ENCODE measurements at places on chromosomes 6 and 20.

- DNase-seq = no peak
Measured at GRCh38 chr6:134821928-134822864, 127.7 kb downstream of the ALDH8A1 start.

- DNase-seq = no peak
Measured at GRCh38 chr6:47238456-47238995, 71.2 kb downstream of the TNFRSF21 start.

- no peak for DNase-seq
Measured at GRCh38 chr20:10666221-10667076, 7.3 kb downstream of the JAG1 start.

- no peak for DNase-seq
Measured at GRCh38 chr6:24273096-24273870, 84.6 kb downstream of the DCDC2 start.

- no peak for DNase-seq
Measured at GRCh38 chr6:18485660-18486435, 98.7 kb downstream of the RNF144B start.

- DNase-seq = no peak
Measured at GRCh38 chr6:3324262-3324942, 65.7 kb downstream of the PSMG4 start.

- DNase-seq = peak; percentile 15
Measured at GRCh38 chr6:108752733-108753590, 95.3 kb upstream of the ARMC2 start.

DNA sequence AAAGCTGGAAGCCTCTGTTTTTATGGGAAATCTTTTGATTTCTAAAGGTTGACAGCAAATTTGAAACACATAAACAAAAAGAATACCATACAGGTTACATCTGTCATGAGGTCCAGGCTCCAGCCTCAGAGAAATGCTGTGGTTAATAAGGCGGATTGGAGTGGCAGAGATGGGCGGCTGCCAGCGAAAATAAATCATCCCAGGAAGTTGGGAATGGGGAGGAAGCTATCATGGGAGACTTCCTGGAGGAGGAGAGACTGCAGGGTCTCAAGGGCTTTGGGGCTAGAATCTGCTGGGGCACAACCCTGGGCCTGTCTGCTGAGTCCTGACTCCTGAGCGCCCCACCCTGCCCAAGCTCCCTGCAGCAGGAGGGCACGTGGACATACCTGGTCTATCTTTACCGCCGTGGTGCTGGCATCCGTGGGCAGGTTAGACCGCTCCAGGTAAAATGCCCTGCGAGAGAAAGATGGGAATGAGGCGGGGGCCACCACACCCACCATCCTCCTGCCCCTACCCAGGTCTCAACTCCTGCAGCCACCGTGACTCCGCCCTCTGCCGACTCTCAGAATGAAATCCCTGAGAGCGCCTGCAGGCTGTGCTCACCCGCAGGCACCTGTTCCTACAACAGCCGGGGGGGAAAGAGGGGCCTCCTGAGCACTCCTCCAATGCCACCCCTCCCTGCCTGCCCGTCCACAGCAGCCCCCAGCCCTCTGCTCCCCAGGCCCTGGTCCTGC is 197.3 kb downstream of the PREX1 start:
- DNase-seq = no peak

DNA sequence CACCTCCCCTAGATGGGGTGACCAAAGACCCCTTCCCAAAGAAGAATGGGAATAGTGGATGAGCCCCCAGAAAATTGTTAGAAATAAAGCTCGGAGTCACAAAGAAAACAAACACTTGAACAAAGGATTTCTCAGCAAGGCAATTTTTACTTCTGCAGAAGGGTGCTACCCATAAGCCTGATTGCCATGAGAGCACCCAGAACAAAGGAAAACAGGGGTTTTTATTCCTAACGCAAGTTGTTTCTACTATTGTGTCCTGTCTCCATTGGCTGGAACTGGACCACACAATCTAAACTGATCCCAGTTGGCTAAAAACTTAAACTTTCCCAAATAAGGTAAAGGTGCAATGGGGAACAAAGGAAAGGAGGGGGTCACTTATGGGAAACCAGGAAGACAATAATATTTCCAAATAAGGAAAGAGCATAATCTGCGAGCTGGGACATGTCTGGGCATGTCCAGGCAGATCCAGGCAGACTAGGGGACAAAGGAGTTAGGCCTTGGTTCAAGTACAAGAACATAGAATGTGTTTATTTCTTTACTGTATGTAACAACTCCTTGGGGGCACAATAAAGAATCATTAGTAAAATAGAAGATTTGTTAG is 20.0 kb downstream of the HLA-B start:
- no peak for DNase-seq

DNA sequence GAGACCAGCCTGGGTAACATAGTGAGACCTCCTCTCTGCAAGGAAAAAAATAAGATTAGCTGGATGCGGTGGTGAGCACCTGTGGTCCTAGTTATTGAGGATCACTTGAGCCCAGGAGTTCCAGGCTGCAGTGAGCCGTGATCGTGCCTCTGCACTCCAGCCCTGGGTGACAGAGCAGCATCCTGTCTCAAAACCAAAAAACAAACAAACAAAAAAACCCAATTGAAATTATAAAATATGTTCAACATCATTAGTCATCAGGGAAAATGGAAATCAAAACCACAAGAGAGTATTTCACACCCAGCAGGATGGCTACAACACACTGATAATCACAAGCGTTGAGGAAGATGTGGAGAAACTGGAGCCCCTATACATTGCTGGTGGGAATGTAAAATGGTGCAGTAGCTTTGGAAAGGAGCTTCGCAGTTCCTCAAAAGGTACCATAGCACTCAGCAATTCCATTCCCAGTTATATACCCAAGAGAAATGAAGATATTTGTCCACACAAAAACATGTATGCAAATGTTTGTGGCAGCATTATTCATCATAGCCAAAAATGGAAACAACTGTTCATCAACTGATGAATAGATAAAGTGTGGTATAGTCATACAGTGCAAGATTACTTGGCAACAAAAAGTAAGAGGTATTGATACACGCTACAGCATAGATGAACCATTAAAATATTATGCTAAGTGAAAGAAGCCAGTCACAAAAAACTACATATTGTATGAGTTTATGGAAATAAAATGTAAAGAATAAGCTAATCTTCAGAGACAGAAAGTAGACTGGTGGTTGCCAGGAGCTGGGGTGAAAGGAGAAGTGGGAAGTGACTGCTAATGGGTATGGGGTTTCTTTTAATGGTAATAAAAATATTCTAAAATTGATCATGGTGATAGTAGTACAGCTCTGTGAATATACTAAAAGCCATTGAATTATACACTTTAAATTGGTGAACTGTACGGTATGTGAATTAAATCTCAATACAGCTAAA is 38.7 kb upstream of the RIPOR2 start:
- no peak for DNase-seq

DNA sequence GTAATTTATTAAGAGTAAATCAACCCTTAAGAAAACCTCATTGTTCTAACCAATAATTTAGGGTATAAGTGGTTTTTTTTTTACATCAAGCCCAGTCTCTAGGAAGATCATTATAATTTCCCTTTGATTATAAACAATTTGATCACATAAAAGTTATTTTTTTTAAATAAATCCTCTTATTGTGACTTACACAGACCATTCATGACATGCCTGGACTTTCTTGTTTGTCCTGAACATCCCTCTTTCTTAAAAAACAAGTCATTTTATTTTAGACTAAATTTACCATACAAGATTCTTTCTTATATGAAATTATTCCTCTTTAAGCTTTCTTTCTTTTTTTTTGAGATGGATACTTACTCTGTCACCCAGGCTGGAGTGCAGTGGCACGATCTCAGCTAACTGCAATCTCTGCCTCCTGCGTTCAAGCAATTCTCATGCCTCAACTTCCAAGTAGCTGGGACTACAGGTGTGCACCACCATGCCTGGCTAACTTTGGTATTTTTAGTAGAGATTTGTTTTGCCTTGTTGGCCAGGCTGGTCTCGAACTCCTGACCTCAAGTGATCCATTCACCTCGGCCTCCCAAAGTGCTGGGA is 53.6 kb upstream of the AGPAT4 start:
- no peak for DNase-seq

DNA sequence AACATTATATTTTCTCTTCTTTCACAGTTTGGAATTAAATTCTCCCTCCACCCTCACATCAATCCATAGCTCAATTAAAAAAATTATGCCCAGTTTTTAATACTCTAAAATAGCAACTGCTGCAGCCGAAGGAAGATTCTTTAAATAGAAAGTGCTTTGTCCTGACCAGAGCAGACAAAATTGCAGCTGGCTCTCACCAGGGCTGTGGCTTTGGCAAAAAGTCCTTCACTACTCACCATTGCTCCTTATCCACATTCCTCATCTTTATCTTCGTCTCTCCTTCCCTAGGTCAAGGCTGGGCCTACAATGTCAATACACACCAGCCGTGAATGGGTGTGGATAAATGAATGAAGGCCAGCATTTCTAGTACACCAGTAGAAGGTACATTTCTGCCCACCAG is 107.9 kb upstream of the VGLL2 start:
- DNase-seq = no peak

GRCh38 chr6:41449399-41450245 is 96.6 kb upstream of the FOXP4 start:
- no peak for DNase-seq

- DNase-seq = no peak
Measured at GRCh38 chr6:129645830-129646579, 64.0 kb downstream of the ARHGAP18 start.

- DNase-seq = no peak
Measured at GRCh38 chr20:13035399-13036152, 26.8 kb downstream of the SPTLC3 start.

- DNase-seq = no peak
Measured at GRCh38 chr6:36590237-36590636, 3.9 kb upstream of the SRSF3 start.

DNA sequence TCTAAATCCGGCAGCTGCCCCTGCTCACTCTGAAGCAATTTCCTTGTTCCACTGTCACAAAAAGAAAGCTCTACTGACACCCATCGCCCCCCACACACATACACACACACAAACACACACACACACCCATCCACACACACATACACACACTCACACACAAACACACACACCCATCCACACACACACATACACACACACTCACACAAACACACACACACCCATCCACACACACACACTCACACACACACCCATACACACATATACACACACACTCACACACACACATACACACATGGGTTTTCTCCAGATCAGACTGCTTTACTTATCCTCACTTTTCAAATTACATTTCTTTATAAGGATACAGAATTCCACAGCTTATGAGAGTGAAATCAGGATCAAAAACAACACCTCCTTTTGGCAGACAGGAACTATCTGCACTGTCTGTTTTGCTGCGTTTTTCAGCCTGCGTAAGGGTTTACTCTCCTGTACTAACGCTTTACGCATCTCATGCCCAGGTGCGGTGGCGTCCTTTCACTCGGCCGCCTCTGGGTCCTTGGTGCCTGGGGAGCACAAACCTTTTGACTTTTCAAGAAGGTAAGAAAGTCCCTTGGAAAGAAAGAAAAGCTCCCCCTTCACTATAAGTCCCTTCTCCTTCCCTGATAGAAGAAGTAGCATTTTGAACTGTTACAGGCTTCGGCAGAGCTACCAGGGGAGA is 8.0 kb downstream of the DACT2 start:
- DNase-seq = no peak

DNA sequence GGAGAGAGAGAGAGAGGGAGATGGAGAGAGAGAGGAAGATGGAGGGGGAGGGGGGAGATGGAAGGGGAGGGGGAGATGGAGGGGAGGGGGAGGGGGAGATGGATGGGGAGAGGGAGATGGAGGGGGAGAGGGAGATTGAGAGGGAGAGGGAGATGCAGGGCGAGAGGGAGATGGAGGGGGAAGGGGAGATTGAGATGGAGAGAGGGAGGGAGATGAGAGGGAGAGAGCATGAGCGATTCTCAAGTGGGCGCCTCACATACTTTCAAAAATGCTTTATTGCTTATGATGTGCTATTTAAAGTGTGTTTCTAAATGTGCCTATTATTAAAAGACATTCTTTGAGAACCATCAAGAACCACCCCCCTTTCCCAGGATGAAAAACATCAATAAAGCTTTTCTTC is 43.7 kb upstream of the DACT2 start:
- no peak for DNase-seq

GRCh38 chr6:89736893-89737292 is 82.7 kb downstream of the MDN1 start:
- DNase-seq = no peak

GRCh38 chr6:33557376-33557775 is 22.7 kb downstream of the BAK1 start:
- DNase-seq = no peak

DNA sequence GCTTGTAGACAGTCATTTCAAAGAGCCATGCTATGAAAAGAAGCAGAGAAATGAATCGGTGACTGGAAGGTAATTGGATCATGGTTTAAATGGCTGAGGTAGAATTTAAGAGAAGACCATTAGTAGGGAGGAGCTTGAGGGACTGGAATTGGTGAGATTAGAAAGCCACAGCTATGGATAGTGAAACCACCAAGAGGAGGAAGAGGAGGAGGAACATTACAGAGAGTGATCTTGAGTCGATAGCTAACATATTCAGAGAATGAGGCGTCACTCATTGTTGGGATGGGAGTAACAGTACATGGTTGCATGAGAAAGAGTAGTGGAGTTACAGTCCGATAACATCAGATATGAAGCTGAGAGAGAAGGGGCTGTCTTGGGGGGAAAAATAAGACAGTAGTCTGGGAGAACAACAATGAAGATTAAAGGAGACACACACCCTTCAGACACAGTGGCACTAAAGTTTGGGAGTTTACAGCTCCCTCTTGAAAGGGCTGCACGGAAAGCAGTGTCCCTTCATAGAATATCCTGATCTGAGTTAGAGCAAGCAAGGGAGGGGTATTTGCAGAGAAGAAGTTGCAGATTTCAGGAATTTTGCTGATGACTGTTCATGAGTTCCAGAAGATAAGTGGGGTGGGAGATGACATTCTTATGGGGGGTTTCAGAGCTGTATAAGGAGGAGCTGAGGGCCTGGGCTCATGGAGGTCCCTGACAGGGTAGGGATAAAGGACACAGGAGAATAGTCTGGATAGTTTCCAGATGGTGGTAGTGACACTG is 15.1 kb upstream of the LAMP5 start:
- DNase-seq = no peak

DNA sequence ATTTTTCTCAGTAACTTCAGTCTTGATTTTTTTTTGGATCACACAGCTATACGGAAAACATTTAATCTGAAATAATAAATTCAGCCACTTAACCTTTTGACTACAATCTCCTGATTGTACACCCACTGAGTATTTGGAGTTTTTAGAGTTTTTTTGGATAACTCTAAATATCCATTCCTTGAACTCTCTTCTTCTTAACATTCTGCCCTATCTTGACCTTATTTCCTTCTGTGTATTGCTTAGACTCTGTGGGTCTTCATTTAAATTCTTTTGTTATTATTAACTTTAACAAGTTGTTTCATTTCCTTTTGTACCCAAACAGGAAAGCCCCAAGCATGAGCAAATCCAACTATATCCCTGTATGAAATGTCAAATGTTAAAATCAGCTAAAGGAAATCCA is 170.2 kb upstream of the PTCHD4 start:
- DNase-seq = no peak

DNA sequence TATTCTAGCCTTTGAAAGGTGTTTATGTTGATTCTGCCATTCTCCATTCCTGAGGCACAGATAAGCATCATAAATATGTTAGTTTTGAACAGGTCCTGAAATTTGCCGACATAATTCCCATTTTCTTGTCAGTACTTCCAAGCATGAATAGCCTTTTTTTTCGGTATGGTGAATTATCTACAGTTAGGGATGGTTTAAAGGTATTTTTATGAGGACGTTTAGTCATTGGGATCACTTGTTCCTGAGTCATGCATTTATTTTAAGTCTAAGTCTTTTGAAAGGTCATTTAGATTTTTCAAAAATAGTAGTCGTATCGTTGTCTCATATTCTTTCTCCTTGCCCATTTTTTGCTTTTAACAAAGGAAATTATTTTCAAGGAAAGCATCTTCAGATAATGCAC is 98.7 kb downstream of the PHACTR3 start:
- DNase-seq = no peak
